ENCODE measurements at places on chromosomes 4 and X.

- no peak for DNase-seq
Observed at GRCh38 chr4:13164783-13165331, 319.3 kb downstream of the RAB28 start.

- DNase-seq, result no peak
Observed at GRCh38 chr4:113467581-113467980, 294.0 kb downstream of the CAMK2D start.

DNA sequence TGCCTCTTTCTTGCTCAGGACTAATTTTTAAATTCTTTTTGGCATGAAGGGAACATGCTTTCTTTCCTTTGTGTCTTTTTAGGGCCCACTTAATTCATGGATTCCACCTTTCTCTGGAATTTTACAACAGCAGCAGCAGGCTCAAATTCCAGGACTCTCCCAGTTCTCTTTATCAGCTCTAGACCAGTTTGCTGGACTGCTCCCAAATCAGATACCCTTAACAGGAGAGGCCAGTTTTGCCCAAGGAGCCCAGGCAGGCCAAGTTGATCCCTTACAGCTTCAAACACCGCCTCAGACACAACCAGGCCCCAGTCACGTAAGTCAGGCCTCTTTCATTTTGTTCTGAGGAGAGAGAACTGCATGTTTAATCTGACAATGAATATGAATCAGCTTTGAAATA lies 2.3 kb downstream of the ODAM start:
- DNase-seq, result no peak

DNA sequence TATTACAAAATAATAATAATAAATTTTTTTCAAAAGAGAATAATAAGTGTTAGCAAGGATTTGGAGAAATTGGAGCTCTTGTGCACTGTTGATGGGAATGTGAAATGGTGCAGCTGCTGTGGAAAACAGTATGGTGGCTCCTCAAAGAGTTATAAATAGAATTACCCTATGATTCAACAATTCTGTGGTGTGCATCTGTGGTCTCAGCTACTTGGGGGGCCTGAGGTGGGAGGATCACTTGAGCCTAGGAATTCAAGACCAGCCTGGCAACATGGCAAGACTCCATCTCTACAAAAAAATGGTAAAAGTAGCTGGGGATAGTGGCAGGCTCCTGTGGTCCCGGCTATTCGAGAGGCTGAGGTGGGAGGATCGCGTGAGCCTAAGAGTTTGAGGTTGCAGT lies 19.6 kb downstream of the MND1 start:
- no peak for DNase-seq

DNA sequence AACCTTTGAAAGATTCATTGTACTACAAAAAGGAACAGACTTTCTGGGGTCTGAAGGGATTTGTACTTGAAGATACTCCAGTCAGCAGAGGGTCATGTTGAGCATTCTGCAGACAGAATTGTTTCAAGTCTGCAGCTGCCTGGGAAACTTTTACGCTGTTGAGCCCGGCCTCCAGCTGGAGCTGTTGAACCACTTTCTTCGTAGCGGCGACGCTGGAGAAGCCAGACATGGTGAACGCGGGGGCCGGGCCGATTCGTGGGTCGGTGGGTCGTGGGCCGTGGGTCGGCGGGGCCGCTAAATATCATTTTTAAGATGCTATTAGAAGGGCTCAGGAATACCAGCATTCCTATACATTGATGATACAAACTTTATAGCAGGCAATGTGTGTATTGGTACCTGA lies 12.0 kb upstream of the RTL9 start:
- DNase-seq, result no peak

DNA sequence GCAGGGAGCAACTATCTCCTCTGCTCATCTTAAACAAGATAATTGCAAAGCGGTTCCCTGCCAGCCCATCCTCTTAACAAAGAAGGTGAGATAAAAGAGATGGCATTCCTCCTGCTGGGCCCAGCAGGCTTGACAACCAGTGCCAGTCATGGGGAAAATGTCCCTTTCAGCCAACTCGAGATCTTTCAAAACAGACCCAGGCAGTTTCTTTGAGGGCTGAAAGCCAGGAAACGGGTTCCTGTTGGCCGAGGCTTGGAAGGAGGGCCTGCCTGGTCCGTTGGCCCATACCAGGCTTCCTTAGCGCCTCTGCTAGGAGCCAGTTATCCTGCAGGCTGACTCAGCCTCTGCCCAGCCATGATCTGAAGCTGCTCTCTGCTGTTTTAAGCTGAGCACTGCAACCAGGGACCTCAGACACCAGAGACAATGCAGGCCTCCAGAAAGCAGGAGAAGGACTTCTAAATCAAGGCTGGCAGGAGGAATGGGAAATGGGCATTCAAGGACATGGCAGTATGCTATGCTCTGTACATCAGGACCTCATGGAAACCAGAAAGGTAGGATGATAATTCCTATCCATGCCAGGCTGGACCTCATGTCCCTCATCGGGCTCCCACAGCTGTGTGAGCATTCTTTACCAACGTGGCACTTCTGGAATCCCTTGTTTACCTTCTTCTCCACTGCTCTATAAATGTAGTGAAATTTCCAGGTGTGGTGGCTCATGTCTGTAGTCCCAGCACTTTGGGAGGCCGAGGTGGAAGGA lies 42.4 kb upstream of the SLC2A9 start:
- no peak for DNase-seq

DNA sequence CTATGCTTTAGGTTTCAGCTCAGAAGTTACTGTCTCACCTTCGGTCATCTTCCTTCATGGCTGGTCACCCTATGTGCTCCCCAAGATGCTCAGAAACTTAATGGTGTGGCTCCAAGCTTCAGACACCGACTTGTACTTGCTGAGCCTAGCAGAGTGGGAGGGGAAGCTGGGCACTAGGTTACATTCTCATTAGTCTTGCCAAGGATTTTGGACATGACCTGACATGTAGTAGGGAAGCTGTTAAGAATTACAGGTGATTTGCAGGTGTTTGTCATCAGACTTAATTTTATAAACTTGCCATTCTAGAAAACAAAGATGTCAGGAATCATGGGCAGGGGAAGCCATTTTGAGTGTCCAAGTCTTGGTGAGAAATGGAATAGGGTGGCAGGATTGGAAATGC lies 72.4 kb downstream of the CCNG2 start:
- DNase-seq, result no peak

Measured in NCI-H748 treated with DMSO at 0.1 percent for 48 hours (cell line).